Kidney capillary endothelial cell (primary cell): ENCODE measurements at places on chromosomes 1 and 21.

GRCh38 chr1:48596046-48596445, 124.0 kb upstream of the SPATA6 start:
- DNase-seq: no peak

- no peak for DNase-seq
Observed at GRCh38 chr1:187696073-187696472, 867.3 kb downstream of the PLA2G4A start.

DNA sequence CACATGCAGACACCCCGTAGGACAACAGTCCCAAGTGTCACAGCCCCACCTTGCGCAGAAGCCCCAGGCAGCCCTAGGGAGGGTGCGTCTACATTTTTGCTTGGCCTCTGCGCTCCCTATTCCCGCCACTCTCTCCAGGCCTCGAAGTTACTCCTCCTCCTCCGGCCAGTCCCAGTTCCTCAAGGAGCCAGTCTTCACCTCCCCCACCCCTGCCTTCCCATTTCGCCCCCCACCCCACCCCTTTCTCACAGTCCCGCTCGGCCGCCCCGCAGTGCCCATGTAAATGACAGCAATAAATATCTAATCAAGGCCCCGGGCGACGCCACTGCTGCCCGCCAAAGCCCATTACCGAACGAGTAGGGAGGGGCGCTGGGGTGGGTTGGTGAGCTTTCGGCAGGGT, 3.2 kb downstream of the DMBX1 start:
- no peak for DNase-seq

DNA sequence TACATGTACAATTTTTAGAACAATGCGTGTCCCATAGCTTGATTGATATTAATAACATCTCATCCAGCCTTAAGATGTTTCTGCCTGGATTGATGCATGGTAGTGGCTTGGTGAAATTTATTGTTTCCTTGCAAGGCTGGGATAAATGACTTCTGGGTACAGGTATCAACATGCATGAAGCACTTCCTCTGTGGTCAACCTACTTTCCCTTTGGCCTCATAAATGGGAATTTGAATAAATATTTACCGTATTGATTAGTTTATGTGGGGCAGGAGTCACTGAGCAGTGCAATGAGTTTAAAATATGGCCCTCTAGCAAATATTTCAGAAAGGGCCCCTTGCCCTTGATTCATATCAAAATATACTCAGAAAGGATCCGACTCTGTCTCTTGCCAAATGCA, 83.9 kb upstream of the KCNE2 start:
- no peak for DNase-seq

DNA sequence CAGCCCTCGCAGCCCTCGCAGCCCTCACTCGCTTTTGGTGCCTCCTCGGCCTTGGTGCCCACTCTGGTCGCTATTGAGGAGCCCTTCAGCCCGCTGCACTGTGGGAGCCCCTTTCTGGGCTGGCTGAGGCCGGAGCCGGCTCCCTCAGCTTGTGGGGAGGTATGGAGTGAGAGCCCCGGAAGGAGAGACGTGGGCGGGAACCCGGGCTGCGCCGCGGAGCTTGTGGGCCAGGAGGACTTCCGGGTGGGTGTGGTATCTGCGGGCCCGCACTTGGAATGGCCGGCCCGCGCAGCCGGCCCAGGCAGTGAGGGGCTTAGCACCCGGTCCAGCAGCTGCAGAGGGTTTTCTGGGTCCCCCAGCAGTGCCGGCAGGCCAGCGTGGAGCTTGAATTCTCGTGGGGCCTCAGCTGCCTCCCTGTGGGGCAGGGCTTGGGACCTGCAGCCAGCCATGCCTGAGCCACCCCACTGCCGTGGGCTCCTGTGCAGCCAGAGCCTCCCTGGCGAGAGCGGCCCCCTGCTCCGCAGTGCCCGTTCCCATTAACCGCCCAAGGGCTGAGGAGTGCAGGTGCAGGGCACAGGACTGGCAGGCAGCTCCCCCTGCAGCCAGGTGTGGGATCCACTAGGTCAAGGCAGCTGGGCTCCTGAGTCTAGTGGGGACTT, 9.9 kb upstream of the CFHR2 start:
- DNase-seq: no peak

GRCh38 chr21:34818662-34819158, 149.9 kb downstream of the CLIC6 start:
- DNase-seq: no peak

DNA sequence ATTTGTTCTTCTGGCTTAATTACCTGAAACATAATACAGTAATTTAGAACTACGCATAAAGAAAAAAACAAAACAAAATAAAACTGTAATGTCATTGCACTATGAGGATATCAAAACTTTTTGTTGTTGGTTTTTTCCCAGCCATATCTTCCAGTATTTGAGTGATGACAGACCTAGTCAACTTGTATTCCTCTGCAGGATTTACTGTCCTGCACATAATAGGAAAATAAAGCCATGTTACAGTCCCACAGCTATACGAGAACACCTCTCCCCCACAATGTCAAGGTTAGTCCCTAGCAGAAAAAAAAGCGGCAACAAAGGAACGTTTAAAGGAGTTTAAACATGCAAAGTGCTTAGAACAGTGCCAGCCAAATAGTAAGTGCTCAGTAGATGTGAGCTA, 55.3 kb upstream of the PRDX6 start:
- DNase-seq: no peak

- no peak for DNase-seq
Observed at GRCh38 chr1:43531906-43532584, 1.4 kb downstream of the PTPRF start.

DNA sequence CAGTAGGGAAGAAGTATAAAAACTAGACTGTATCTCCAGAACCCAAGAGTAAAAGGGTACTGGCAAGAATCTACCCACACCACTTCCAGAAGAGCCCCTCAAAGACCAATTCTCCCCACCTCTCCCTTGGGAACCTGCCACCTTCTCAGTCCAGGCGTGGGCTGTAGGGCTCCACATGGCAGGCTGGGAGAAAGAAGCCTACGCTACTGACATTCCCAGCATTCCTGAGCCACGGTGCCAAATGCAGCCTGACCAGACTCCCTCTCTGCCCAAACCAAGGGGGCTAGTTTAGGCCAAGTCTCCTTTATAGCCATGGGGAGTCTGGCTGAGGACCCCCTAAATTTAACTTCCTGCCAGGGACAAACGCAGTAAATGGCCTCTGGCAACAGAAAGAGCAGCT, 2.0 kb downstream of the UBE2Q1 start:
- DNase-seq: no peak

GRCh38 chr1:167493372-167493771, 25.0 kb downstream of the CD247 start:
- DNase-seq: no peak

- peak; percentile 91 for DNase-seq
Observed at GRCh38 chr1:12480748-12481362, 137.2 kb downstream of the DHRS3 start.

GRCh38 chr1:22237433-22238093, 94.7 kb upstream of the WNT4 start:
- no peak for DNase-seq

GRCh38 chr1:93022580-93022979, 56.5 kb upstream of the MTF2 start:
- DNase-seq: no peak

- DNase-seq: no peak
Observed at GRCh38 chr1:20233394-20233793, 47.1 kb upstream of the PLA2G2C start.

DNA sequence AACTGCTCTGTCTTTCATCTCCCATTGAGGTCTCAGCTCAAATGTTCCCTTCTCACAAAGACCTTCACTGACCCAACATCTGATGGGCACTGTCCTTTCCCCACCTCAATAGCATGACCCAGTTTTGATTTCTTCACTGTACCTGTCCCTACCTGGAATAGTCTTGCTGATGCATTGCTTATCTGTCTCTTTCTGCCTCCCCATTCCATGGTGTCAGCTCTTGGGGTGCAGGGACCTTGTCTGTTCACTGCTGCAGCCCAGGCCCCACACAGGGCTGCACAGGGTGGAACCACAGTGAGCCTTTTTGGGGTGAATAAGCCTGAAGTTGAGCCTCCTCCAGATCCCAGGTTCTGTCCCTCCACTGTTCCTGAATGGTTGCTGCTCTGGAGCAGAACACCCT, 414.9 kb downstream of the PTPRU start:
- no peak for DNase-seq

DNA sequence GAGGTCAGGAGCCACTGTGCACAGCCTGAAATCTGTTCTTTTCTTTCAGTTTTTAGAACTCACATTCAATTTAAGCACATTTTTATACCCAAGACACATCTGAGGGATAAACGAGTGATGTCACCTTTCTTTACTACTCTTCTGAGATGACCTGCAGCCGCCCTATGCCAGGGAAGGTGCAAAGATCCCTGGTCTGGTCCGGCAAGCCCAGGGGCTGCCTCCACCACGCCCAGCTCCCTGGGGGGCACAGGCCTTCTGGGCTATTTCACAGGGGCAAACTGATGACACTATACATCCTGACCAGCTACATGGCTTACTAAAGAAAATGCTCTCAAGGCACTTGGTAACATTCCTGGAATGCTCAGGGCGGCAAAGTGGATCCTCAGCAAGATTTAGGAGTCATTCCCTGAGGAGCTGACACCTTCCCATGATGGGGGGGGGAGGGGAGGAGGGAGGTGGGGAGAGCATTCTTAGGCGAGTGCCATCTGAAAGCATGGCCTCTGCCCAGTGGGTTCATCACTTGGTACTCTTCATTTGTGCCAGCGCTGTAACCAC, 11.3 kb downstream of the MRAP start:
- DNase-seq: no peak

- peak; percentile 9 for DNase-seq
Observed at GRCh38 chr1:231690059-231690458, 63.5 kb downstream of the DISC1 start.

- no peak for DNase-seq
Observed at GRCh38 chr1:229474509-229474908, 33.6 kb downstream of the NUP133 start.
